Activated naive CD8-positive, alpha-beta T cell treated with anti-CD3 and anti-CD28 coated beads for 36 hours (primary cell): ENCODE measurements at places on chromosomes 12 and 14. TPM values are rescaled to one million over a fixed set of nuclear protein-coding genes. Genes with fewer than 3 reads are reported as not detected.

DNA sequence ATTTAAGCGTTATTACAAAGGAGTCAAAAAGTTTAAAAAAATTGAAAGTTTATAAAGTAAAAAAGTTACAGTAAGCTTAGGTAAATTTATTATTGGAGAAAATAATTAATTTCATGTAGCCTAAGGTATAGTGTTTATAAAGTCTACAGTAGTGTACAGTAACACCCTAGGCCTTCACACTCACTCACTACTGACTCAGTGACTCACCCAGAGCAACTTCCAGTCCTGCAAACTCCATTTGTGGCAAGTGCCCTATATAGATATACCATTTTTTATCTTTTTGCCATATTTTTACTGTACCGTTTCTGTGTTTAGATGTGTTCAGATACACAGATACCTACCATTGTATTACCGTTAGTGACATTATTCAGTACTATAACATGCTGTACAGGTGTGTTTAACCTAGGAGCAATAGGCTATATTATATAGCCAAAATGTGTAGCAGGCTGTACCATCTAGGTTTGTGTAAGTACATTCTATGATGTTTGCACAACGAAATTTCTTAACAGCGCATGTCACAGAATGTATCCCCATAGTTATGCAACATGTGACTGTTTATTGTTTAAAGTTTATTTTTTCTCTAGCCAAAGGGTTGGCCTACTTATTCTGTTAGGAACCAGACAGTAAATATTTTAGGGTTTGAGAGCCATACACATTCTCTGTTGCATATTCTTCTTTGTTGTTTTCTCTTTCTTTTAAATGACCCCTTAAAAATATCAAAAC lies 155.5 kb downstream of the PCNX1 start:
- no peak overlapping the region for H3K4me3 ChIP-seq
- H3K4me1 ChIP-seq = peaks cover 1% of the 10 kb centered on the region
- no peak for DNase-seq
- no peak overlapping the region for H3K27ac ChIP-seq
- H3K36me3 ChIP-seq = peaks cover 62% of the 10 kb centered on the region

- H3K36me3 ChIP-seq = peaks cover 24% of the 10 kb centered on the region
- H3K4me3 ChIP-seq = no peak overlapping the region
- peaks cover 47% of the 10 kb centered on the region for H3K4me1 ChIP-seq
- no peak overlapping the region for H3K27ac ChIP-seq
Measured at GRCh38 chr14:91140672-91141071, 26.8 kb downstream of the DGLUCY start.

- H3K4me3 ChIP-seq = no peak overlapping the region
- H3K27me3 ChIP-seq = no peaks in the 10 kb centered on the region
- peaks cover 13% of the 10 kb centered on the region for H3K36me3 ChIP-seq
- no peak overlapping the region for H3K27ac ChIP-seq
- DNase-seq = no peak
Measured at GRCh38 chr12:12181511-12181910, 85.3 kb downstream of the LRP6 start.

DNA sequence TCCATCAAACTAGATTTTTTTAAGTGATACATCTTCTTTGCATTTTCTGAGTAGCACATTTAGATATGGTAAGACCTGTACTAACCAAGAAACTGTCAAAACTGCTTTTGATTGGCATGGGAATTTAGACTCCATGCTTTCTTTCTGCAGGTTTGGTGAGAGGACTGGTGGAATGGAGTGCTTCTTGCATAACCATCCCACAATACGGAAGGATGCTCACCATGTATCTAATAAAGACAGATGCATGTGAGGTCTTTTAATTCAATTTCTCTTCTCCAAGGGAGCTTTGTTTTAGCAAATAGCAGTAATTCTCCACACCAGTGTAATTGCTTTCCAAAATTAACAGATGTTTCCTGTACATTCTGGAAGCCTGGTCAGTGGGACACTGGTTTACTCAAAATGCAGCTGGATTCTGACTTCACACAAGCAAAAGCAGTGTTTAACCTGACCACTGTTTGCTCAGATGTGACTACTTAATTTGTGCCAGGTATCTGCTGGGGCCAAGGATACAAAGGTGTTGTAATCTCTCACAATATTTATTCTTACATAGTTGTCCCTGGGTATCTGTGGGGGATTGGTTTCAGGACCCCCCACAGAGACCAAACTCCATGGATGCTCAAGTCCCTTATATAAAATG lies 26.1 kb downstream of the FGD6 start:
- no peaks in the 10 kb centered on the region for H3K36me3 ChIP-seq
- H3K4me3 ChIP-seq = no peak overlapping the region
- no peak for DNase-seq
- H3K27me3 ChIP-seq = no peaks in the 10 kb centered on the region

DNA sequence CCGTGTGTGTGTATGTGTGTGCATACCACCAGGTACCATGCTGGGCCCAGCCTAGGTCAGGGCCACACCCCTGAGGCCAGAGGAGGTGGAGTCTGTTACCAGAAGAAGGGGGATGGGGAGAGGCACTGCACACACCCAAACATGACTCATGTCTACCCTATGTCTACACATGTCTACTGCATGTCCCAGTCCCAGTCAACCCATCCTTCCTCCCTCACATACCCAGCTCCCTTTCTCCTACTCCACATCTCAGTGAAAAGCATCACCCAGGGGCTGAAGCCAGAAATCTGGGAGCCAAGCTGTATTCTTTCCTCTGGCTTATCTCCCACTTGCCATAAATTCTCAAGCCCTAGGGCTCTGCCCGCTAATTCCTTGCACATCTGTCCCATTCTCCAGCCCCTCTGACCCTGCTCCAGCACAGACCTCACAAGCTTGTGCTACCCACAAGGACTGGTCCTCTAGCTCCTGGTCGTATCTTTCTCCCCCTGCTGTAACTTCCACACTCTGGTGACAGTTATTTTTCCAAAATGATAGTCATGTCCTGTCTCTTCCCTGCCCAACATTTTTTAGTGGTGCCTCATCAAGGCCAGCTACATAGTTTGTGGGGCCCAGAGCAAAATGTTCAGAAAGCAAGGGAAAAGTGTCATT lies 18.0 kb upstream of the APPL2 start:
- H3K36me3 ChIP-seq = no peaks in the 10 kb centered on the region
- no peak overlapping the region for H3K27ac ChIP-seq
- H3K4me3 ChIP-seq = no peak overlapping the region

GRCh38 chr12:107478881-107479280 lies 206.7 kb upstream of the PWP1 start:
- DNase-seq = no peak
- no peaks in the 10 kb centered on the region for H3K36me3 ChIP-seq
- no peaks in the 10 kb centered on the region for H3K27me3 ChIP-seq
- H3K4me1 ChIP-seq = peaks cover 22% of the 10 kb centered on the region

DNA sequence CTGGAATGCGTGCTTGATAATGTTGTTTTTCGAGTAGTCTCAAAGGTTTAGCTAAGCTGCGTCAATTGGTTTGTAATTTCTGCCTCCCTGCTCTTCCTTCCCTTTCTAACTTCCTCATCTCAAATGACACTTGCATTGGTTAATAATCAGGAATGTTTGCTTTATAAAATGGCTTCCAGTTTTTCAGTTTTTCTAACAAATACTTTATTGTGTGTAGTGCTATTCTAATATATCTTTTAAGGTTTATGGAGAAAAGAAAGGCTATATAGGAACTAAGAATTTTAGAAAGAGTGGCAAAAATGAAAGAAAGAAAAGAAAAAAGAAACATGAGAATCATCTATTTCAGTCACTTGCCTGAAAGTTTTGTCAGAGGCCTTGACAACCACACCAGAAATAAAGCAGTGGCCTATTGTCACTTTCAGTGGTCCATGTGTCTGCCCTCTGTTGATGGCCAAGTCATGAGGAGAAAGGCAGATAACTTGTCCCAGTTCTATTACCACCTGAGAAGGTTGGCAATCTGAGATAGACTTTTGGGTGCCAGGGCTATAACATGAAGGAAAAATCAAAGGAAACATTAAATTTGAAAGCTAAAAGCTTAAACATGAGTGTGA lies 221.9 kb upstream of the KITLG start:
- H3K36me3 ChIP-seq = no peaks in the 10 kb centered on the region
- H3K4me1 ChIP-seq = no peaks in the 10 kb centered on the region
- no peak overlapping the region for H3K27ac ChIP-seq
- H3K27me3 ChIP-seq = no peaks in the 10 kb centered on the region
- H3K4me3 ChIP-seq = no peak overlapping the region
- DNase-seq = no peak

- H3K4me3 ChIP-seq = no peak overlapping the region
- no peaks in the 10 kb centered on the region for H3K36me3 ChIP-seq
- no peak overlapping the region for H3K27ac ChIP-seq
- DNase-seq = no peak
- no peaks in the 10 kb centered on the region for H3K4me1 ChIP-seq
- H3K27me3 ChIP-seq = no peaks in the 10 kb centered on the region
Measured at GRCh38 chr12:82959821-82960220, 273.1 kb downstream of the TMTC2 start.

- H3K27ac ChIP-seq = peak within 1 kb of the TSS; percentile 99
- H3K27me3 ChIP-seq = peaks cover 3% of the 10 kb centered on the region
- H3K4me1 ChIP-seq = peaks cover 47% of the 10 kb centered on the region
- DNase-seq = peak; percentile 87
- peak within 1 kb of the TSS; percentile 99 for H3K4me3 ChIP-seq
Measured at GRCh38 chr12:55930771-55931316, at the start of gene DGKA. TSS of gene DGKA (plus strand) at chr12:55931162. CDS start at chr12:55936504, 5,342 bp downstream.

DNA sequence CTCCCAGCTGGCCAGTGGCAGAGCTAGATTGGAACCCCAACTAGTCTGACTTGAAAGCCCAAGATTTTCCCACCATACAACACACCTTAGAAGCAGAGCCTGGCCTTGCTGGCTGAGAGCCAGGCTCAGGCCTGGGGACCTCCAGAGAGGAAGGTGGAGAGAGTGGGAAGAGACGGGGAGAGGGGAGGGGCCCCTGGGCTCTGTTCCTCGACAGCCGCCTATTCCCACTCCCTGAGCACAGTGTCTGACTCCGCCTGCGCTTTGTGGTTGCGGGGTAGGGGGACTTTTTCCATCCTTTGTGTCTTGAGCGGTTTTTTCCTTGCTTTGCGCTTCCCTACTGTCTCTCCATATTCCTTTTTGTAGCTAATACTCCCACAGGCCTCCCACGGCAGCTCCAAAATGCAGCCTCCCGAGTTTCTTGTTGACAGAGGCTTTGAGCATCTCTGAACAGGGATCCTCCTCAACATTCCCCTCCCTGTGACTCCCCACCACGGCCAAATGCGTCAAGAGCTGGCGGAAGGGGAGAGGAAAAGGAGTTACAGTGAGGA lies 4.0 kb upstream of the KCNH3 start:
- DNase-seq = no peak
- no peaks in the 10 kb centered on the region for H3K36me3 ChIP-seq
- peaks cover 2% of the 10 kb centered on the region for H3K4me1 ChIP-seq
- H3K27me3 ChIP-seq = peaks cover 30% of the 10 kb centered on the region

DNA sequence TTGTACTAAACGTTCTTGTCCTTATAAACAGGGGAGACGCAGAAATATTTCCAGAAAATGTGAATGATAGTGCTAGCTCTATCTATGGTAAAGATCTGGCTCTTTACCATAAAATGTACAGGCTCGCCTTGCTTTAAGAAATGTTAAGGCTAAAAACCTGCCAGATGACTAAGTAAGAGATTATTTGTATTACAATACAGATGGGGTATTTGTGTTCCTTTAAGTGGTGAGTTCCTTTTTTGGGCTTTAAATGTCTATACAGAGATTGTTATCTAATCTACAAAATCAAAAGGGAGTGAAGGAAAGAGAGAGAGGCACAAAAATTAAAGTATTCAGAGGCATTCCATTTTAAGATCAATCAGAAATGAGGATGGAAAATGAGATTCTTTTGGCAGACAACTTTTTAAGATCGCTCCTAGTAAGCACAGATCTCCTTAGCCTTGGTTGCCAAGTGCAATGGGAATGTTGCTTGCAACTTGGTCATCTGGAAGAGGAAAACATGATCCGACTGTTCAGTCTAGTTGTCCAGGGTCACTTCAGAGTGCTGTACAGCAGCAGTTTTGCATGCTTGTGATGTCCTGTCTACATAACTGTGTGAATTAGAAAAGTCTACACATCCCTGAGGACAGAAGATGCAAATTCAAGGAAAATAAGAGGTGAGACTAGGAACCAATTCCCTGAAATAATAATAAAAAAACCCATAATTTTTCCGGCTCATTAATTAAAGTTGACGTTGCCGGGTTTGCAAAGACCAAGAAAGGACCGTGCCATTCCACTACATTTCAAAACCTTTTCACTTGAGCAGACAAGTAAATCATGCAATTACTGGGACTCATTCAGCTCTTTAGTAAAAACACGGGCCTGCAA lies 380.8 kb downstream of the EGLN3 start:
- H3K4me3 ChIP-seq = no peak overlapping the region
- no peaks in the 10 kb centered on the region for H3K4me1 ChIP-seq
- H3K27me3 ChIP-seq = no peaks in the 10 kb centered on the region
- H3K36me3 ChIP-seq = no peaks in the 10 kb centered on the region
- H3K27ac ChIP-seq = no peak overlapping the region
- no peak for DNase-seq

DNA sequence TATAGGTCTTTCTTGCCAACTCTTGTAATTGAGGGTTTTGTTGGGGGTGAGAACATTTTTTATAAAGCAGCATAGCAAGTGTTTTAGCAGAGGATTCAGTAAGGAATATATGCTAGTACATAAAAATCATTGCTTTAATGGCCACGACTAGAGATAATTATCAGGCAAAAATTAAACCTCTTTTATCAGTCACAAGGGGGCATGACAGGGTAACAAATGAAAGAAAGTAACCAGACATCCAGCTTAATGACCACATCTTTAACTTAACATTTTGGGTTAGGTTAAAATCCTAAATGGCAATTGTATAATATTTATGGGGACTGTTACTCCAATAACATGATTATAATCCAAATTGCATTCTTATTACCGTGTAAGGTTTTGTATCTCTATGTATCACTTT lies 119.6 kb downstream of the LRRIQ1 start:
- no peaks in the 10 kb centered on the region for H3K36me3 ChIP-seq
- no peaks in the 10 kb centered on the region for H3K4me1 ChIP-seq
- H3K4me3 ChIP-seq = no peak overlapping the region

SLC17A8 gene
- not detected for total RNA-seq

GPR135 gene
- 0.97 TPM for total RNA-seq

FAIM2 gene
- 0.60 TPM for total RNA-seq

SARNP gene
- total RNA-seq = 104 TPM

CELA1 gene
- total RNA-seq = not detected

C14orf132 gene
- total RNA-seq = 1.7 TPM

ESPL1 gene
- 67.7 TPM for total RNA-seq

LTBP2 gene
- 0.10 TPM for total RNA-seq

LAG3 gene
- 64.8 TPM for total RNA-seq

CLEC14A gene
- total RNA-seq = not detected

ADAM20 gene
- not detected for total RNA-seq

ANP32D gene
- total RNA-seq = not detected
